Activated CD4-positive, CD25-positive, alpha-beta regulatory T cell treated with anti-CD3 and anti-CD28 coated beads, Interleukin-2, amount 50 U/mL, for 16 hours (primary cell): ENCODE measurements at places on chromosomes 6 and 20.

DNA sequence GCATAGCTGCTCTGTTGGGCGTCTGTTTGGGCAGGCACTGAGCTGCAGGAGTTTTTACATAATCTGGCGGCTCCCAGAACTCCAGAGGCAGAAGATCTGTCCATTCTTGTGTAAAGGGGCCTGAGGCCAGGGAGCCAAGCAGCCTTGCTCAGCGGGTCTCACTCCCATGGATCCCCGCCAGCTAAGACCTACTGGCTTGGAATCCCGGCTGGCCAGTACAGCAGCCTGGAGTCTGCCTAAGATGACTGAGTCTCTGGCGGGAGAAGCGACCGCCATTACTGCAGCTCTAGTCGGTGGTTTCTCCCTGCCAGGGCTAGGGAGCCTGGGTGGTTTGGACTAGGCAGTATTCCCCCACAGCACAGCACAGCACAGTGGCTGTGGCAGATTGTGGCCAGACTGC is 268.4 kb upstream of the SYNCRIP start:
- DNase-seq = no peak

DNA sequence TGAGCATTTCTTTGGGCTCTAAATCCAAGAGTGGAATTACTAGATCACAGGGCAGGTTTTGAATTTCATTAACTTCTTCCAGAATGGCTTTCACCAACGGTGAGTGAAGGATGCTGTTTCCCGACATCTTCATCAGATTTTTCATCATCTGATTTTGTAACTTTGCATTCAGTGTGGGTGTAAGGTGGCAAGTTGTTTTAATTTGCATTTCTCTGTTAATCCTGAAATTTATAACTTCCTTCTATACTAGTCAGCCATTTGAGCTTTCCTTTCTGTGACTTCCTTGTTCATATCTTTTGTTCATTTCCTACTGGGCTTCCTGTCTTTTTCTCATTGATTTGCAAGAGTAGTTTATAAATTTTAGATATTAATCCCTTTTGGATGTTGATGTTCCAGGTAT is 18.7 kb upstream of the HCK start:
- DNase-seq = no peak

- no peak for DNase-seq
Observed at GRCh38 chr6:114449659-114450058, 106.8 kb upstream of the HS3ST5 start.

DNA sequence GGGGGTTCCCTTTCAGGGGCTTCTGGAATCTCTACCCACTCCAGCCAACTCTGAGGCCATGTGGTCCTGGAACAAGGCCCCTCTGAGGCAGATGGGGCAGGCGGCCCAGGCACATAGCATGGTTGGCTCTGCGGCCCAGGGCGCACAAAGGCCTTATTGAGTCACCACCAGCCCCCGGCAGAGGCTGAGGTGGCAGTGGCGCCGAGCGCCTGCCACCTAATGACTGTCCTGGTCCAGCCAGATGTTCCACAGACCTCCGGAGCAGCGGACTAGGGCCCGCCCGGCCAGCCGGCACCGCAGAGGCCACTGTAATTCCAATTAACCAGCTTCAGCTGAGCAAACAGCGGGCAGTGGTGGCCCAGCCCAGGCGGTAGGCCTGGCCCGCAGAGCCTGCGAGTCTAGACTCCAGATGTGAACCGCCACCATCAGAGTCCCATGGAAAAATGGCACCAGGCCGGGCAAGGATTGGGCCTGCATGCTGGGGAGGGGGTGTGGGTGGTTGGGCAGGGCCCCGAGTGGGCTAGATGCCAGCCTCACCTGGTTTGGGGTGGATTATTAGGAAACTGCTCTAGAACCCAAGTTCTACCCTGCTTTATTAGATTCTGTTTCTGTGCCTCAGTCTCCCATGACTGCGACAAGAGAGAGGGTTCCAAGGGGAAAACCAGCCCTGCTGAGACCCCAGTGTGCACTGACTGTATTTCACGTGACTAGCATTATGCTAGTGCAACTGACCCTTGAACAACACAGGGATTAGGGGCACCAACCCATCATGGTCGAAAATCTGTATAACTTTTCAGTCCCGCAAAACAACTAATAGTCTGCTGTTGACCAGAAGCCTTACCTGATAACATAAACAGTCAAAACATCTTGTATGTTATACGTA is 34.1 kb upstream of the ID1 start:
- no peak for DNase-seq

- DNase-seq = no peak
Observed at GRCh38 chr20:46946796-46947195, 52.2 kb downstream of the EYA2 start.

GRCh38 chr6:45421709-45422502 is 44.2 kb upstream of the SUPT3H start:
- DNase-seq = no peak

DNA sequence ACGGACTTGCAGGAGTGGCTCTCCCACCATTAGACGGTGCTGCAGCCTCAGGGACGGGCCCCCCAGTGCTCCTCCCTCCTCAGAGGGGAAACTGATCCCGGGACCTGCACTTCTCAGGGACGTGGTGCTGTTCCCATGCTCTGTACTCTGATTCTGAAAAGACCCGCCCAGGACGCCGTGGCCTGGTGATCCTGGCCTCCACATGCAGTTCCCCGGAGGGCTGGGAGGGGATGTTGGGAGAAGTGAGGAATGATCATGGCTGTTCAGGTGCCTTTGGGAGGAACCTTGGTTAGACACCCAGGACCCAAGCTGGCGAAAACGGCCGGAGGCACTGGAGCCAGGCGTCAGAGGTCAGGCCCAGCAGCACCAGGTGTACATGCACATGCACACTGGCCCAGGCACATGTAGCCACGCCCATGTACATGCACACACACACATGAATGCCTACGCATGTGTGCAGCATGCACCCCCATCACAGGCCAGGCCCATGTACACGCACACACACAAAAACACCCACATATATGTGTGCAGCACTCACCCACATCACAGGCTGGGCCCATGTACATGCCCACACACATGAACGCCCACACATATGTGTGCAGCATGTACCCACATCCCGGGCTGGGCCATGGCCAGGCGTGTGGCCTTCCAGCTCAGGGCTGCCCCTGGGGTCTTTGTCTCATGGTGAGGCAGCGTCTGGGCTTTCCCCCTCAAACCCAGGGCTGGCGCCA is 52.6 kb upstream of the DACT2 start:
- DNase-seq = no peak

DNA sequence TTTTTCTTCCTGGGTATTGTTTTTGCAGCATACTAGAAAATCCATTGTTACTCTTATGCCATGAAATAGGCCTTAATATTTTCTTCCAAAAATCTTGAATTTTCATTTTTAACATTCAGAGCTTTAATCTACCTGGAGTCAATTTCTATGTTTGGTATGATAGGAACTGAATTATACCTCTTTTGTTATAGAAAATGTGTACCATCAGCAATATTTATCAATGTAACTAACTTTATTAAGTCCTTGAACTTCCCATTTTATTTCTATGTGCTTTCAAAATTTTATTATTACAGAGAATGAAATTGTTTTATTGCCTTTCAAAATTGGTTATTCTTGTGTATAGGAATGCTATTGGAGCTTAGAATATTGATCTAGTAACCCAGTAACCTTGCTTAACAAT is 68.2 kb downstream of the PLCB1 start:
- no peak for DNase-seq

DNA sequence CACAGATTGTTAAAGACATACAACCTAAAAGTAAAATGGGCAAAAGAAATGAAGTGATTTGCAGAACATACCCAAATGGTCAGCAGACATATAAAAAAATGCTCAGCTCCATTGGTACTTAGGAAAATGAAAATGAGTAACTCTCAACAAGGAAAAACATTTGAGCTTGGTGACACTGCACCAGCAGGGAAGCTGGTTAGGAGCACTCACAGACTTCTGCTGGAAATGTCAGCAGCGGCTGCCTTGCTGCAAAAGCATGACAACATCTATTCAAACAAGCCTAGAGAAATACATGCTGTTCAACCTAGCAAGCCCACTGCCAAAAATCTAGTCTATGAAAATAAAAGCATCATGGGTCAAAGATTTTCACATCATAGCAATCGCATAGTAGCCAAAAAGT is 99.0 kb upstream of the FOXQ1 start:
- DNase-seq = no peak

GRCh38 chr20:667351-668034 is 8.1 kb downstream of the SCRT2 start:
- DNase-seq = peak; percentile 28

GRCh38 chr20:57819691-57820380 is 110.0 kb upstream of the PMEPA1 start:
- no peak for DNase-seq

DNA sequence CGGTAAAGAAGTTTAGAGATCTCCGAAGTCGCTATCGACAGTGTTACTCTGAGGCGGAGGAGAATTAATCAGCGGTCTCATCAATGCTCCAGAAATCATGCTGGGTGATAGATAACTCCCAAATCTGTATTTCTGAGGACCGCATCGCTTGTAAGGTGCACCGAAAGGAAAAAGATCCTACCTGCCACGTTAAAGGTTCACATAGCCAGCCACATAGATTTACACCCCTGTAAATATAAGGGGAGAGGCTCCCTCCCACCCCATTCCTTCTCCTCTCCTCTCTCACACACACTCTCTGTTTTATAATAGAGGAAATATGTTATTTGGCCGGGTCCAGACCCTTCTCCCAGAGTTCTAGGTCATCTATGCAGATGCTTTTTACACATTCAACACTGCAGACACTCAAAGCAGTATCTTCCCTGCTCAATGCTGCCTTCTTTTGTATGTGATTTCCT is 620 bp upstream of the DEK start:
- no peak for DNase-seq

GRCh38 chr20:6006603-6006949 is 47.3 kb downstream of the LRRN4 start:
- DNase-seq = no peak

GRCh38 chr6:15090745-15091384 is 155.0 kb upstream of the JARID2 start:
- DNase-seq = no peak

- DNase-seq = no peak
Observed at GRCh38 chr6:122567034-122567433, 43.2 kb upstream of the PKIB start.

- DNase-seq = no peak
Observed at GRCh38 chr20:47343007-47343472, 13.5 kb downstream of the ZMYND8 start.

- DNase-seq = no peak
Observed at GRCh38 chr6:6884193-6884627, 223.6 kb upstream of the RREB1 start.

GRCh38 chr6:22435151-22435550 is 134.2 kb upstream of the HDGFL1 start:
- DNase-seq = no peak

DNA sequence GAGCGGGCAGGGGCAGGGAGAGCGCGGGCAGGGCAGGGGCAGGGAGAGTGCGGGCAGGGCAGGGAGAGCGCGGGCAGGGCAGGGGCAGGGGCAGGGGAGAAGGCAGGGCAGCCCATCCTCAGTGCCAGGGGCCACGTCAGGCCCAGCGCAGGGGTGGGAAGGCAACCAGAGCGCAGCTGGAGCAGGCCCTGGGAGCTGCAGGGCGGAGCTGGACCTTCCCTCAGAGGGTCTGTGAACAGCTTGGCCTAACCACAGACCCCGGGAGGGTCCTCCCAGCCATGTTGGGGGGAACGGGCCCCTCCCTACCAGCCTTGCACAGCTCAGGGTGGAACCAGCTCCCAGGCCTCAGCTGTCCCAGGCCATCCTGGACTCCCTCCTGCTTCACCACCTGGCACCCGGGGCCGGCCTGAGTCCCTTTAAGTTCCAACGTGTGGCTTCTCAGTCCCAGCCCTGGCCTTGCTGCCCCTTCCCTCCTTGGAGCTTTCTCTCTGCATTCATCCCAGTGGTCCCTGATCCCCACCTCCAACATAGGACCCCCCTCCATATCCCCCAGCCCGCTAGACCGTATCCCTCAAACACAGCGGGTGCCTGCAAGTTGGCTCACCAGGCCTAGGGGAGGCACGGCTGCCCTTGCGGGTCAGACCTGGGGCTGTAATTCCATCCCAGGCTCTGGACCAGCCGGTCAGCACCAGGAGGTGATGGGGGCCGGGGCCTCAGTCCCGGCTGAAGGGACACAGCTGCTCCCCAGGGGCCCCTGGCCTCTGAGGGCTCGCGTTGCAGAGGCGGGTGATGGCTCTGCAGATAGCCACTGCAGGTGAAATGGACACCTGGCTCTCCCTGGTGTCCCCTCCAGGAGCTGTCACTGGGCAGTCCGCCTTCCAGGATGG is 5.6 kb upstream of the ZBTB46 start:
- DNase-seq = no peak

- DNase-seq = no peak
Observed at GRCh38 chr6:36639171-36639808, 39.2 kb upstream of the CDKN1A start.

GRCh38 chr6:166614589-166614988 is 12.5 kb downstream of the RPS6KA2 start:
- no peak for DNase-seq

DNA sequence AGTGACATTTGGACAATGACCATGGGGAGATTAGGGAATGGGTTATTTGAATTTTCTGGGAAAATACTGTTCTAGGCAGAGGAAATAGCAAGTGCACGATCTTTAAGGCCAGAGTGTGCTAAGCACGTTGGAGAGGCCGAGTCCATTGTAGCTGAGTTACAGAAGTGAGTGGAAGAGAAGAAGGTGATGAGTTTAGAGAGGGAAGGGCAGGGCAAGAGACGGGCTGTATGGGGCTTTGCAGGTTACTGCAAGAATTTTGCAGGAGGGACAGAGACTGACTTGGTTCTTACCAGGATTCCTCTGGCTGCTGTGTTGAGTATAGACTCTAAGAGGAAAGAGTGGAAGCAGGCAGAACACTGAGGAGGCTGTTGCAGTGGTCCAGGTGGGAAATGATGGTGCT is 1.1 kb upstream of the NCOA3 start:
- no peak for DNase-seq

GRCh38 chr6:147109707-147110106 is 94.5 kb upstream of the STXBP5 start:
- no peak for DNase-seq

- DNase-seq = no peak
Observed at GRCh38 chr20:51928931-51929330, 126.6 kb upstream of the SALL4 start.

DNA sequence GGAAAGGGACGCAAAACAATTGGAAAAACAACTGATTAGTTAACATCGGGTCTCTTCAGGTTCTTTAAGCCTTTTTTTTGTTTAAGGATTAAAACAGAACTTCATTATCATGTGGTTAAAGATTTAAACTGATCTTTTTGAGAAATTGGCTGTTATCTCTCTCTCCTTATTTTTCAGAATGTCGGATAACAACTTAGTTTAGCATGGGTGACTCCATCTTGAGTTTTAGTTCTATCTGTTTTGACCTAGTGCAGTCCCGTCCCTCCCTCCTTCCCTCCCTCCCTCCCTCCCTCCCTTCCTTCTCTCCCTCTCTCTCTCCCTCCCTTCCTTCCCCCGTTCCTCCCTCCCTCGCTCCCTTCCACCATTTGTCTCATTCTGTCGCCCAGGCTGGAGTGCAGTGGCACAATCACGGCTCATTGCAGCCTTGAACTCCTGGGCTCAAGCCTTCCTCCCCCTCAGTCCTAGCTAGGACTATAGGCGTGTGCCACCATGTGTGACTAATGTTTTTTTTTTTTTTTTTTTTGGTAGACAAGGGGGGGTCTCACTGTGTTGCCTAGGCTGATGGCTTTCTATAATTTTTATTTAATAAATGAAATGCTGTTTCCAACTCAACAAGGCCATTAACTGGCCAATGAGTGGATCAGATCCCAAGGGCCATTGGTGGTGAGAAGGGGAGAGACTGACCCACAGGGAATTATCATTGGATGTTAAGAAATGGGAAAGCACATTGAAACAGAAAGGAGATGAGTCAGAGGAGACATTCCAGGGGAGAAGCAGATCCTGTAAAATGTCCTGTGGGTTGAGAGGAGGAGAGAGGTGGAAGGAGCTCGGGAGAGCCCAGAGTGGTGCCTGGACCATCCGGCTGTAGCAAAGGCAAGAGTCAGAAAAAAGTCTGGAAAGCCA is 13.6 kb downstream of the BAK1 start:
- DNase-seq = no peak
